ENCODE measurements at places on chromosomes 1 and 21.

- no peak for DNase-seq
Measured at GRCh38 chr1:34113887-34114286, 51.1 kb downstream of the CSMD2 start.

DNA sequence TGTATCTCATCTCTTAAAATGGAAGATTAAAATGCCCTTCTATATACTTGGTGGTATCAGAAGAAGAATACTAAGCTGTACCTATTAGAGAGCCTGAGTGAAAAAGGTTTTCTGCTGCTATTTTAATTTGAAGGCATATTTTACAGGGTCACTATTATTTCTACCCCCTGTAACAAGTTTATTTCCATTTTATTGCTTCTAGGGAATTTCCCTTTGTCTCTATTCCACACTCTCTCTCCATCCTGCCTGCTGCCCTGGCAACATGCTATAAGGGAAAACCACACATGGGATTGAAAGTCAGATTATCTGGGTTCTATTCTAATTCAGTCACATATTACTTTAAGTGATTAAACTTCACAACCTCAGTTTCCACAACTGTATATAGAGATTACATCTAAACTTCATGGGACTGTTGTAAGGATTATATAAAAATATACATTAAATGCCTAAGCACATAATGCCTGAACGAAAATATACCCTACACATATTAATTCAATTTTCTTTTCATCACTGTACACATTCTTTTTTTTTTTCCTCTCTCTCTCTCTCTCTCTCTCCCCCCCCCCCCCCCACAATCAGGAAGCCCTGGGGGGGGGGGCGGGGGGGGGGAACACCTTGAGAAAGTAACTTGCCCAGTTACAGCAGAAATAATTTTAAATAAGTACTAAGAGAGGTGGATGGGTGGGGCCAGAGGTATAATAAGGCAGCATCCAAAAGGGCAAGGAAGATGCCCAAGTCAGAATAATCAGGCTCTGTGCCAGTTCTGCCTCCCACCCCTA, 51.5 kb downstream of the LUZP1 start:
- DNase-seq: no peak

GRCh38 chr1:46175243-46175642, 356 bp downstream of the TSPAN1 start:
- DNase-seq: no peak

GRCh38 chr1:198520524-198521254, 19.8 kb downstream of the ATP6V1G3 start:
- no peak for DNase-seq

DNA sequence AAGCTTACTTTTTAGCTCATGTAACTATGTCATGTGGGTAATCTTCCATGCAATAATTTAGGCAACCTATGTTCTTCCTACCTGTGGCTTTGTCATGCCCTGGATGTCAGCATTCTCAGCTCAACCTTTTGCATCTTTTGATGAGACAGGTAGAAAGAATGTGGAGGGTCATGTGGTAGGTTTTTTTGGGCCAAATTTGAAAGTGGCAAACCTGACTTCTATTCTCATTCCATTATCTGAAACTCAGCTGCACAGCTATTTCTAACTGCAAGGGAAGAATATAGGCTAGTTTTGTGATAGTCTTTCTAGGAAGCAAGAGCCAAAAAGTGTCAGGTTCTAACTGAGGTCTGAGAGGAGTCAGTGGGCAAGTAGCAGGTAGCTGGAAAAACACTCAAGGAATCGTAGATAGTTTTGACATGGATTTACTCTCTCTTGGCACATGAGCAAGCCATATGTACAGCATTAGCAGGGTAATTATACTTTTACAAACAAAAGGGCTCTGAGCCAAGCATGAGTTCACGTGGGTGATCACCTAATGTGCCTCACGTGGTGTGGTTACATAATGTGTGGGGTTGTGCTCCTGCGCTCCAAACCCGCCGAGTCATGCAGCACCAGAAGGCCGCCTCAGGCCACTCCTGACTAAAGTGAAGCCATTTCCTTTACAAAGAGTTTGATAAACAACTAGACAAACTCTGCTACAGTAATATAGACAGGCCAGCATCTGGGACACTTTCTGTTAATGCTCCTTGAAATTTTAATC, 1013.8 kb downstream of the PLA2G4A start:
- DNase-seq: no peak

DNA sequence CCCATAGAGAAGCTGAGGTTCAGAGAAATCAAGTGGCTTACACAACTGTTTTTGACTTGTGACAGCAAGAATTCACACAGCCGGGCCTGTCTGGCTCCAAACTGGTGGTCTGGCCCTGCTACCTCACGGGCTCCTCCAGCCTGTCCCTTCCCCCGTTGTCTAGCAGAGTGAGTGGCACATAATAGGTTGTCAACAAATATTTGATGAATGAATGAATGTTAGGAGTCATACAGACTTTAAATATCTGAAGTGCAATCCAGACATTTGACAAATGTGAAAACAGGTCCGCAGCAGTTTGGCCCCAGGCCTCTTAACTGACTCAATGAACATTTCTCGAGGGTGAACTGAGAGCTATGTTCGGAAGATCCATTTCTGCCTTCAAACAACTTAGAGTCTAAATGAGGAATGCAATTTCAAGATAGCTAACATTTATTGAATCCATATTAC, 1.1 kb upstream of the RHOC start:
- no peak for DNase-seq

DNA sequence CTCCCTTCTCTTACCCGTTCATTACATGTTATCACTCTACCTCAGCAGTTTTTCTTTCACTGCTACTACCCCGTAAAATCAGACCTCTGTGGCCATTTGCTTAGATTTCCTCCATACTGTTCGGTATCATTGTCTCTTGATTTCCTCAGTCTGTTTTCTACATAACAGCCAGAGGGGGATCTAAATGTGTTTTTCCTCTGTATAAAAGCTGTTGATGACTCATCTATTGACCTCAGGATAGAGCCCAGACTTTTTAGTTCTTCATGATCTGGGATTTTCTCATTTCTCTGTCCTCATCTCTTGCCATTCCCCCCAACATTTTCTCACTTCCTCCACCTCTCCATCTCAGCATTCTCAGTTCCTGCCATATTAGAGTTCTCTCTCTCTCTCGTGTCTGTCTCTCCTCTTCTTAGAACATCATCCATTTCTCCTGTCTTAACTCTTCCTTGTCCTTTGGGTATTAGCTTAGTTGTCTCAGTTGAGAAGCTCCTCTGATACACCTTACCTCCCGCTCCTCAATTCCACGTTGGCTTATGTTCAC, 10.5 kb downstream of the OTUD3 start:
- DNase-seq: no peak

GRCh38 chr1:46187106-46187869, 10.9 kb downstream of the POMGNT1 start:
- no peak for DNase-seq

DNA sequence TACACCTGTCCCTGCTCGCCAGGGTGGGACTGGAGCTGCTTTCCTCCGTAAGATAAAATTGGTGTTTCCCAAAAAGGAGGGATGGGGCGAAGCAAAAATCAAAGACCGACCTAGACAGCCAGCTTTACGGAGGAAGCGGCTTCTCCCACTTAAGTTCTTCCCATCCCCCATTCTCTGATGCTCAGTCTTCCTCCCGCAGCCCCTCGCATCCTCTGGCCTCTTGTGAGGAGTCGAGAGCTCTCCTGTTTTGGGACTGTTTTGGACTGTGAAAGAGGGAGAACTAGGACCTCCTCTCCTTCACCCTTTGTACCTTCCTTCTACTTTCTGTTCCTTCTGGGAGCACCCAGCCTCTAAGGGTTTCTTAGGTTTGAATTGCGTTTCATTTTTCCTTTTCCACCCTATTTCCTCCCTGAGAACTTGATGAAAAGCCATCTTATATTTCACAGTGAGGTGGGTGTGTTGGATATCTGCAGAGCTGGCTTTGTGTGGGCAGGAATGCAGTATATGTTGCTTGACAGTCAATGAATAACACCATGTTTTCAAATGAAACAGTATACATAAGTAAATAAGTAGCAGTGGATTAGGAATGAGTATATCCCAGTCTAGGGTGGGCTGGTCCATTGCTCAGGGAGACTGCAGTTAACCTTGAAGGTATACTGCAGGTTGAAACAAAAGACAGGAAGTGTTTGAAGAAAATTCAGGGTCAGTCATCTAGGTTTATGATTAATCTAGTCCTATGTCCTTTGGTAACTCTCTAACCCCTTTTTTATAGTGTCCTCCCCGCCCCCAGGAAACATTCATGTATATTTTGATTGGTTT, 848 bp downstream of the CTTNBP2NL start:
- DNase-seq: no peak

DNA sequence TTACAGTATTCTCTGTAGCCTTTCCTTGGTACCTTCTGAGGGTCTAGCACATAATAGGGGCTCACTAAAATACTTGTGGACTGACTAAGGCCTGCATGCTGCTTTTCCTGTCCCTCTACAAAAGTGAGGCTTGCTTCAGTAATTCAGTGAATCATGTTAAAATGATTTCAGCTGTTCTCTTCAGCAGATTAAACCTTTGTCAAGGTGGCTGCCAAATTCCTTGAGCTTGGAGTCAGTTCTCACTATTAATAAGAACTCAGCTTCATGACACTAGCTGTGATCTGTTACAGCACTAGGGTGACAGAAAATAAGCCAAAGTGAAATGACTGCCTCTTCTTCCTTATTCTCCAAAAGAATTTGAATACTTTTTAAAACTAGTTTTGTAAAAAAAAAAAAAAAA, 128.8 kb downstream of the KCNN3 start:
- DNase-seq: no peak

DNA sequence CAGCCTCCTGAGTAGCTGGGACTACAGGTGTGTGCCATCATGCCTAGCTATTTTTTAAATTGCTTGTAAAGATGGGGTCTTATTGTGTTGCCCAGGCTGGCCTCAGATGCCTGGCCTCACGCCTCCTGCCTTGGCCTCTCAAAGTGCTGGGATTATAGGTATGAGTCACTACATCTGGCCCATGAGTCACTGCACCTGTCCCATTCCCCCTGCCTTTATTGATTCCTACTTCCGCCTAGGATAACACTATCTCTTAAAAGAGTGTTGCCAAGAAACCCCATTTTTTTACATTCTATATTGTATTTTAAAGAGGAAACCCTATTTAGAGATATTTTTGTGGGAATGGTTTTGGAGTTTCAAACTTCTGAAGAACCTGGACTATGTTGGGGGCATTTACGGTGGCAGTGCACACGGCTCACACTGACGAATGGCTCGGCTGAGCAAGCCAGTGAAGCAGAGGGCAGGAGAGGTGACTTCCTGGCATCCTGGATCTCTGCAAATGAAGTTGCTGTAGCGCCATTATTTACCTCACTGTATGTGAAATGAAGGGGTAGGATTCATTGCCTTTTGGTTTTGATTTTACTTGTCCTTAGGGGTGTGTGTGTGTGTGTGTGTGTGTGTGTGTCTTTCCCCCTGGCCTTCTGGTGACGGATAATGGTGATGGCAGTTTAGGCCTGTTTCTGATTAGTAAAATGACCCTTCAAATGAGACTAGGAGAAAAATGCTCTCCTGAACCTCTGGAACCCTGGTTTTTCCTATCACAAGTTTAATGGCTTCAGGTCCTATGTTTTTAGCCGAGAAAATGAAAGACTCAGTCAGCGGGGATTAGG, 22.5 kb downstream of the KIF26B start:
- DNase-seq: no peak

DNA sequence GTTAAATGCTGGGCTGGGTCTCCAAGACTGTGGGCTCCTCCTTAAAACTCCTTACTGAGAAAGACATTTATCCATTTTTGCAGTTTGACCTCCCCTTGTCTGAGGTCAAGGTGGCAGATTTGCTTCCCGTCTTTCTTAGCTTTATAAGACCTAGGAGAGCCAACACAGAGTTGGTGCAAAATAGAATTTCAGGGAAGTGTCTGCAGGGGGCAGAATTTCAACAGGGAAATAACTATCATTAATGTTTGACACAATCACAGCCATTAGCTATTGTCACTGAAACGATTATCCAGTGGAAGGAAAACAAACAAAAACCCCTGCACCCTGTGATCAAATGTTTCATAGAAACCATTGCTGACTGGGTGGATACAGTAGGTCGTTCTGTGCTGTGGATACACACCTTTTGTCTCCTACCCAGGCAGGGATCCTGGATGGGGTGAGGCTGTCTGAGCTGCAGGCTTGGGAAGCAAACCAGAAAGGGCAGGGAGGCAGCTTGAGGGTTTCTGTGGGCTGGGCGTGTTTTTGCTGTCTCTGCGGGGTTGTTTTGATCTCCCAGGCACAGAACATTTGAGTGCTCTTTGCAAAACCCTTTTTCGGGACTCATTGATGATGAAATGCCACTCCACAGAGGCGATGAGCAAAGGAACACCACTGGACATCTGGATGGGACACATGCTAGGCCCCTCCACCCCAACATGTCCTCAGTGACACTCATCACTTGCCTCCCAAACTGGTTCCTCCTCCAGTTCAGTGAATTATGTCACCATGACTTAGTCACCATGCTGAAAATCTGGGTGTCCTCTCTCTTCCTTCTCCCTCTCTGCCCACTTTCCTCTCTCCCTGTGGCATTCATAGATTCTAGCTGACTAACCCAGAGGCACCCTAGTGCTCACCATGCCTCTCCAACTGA, 94.2 kb upstream of the SERBP1 start:
- no peak for DNase-seq

DNA sequence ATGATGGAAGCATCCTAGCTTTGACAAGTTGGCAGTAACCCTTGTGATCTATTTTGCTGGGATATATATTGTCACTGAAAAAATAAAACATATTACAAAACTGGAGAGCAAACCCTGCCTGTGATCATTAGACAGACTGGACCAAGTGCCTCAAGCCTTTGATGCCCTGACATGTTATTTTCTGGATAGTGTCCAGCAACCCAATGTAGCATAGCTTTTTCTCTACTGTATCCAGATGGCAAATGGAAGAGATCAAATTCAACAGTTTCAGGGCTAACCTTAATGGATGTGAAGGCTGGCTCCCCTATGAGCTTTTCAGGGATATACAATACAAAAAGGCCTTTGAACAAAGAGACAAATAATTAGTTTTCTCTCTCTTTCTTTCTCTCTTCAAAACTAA, 25.1 kb downstream of the WARS2 start:
- DNase-seq: no peak

DNA sequence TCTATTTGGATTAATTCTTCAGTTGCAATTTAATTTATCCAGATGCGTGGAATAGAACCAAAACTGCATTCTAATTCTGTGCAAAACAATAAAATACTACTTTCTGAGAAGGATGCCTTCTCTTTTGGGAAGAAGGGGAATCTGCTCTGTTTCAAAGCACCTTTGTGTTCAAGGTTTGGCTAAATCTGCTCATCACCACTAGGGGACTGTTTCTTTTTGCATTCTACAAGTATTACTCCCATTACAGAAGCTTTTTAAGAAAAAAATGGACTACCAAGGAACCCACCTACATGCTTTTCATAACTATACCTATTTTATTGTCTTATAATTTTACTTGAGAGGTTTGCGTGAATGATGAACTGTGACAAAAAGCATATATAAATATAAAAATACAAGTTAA, 18.2 kb downstream of the MRPS6 start:
- no peak for DNase-seq
